Hematopoietic multipotent progenitor cell (in vitro differentiated cells): ENCODE measurements at places on chromosomes 2 and 18.

DNA sequence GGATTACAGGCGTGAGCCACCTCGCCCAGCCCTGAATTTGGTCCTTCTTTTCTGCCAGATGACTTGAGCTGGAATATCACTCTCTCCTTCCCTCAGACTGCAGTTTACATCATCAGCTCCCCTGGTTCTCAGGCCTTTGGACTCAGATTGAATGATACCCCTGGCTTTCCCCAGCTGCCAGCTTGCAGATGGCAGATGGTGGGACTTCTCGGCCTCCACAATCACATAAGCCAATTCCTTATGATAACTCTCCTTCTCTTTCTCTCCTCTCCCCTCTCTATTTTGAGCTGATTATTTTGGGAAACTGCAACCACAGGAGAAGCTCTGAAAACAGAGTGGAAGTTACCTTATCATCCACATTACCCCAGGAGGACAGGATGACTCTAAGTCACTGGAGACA, 33.4 kb upstream of the ATP8B1 start:
- no peak for DNase-seq

- DNase-seq: no peak
Measured at GRCh38 chr2:164597983-164598382, 23.3 kb downstream of the GRB14 start.

GRCh38 chr2:118530976-118531375, 316.5 kb downstream of the EN1 start:
- no peak for DNase-seq

- DNase-seq: peak; percentile 74
Measured at GRCh38 chr18:61581578-61582201, 248.5 kb downstream of the CDH20 start.

- no peak for DNase-seq
Measured at GRCh38 chr2:85431570-85432205, 13.2 kb downstream of the SH2D6 start.

GRCh38 chr2:151823651-151824050, 4.6 kb downstream of the ARL5A start:
- DNase-seq: no peak

- no peak for DNase-seq
Measured at GRCh38 chr2:55364189-55365055, 55.2 kb downstream of the CCDC88A start.

- no peak for DNase-seq
Measured at GRCh38 chr2:8554296-8554806, 127.5 kb upstream of the ID2 start.

GRCh38 chr2:171266102-171266501, 105.4 kb upstream of the TLK1 start:
- DNase-seq: no peak

- no peak for DNase-seq
Measured at GRCh38 chr2:140076164-140076563, 1296.0 kb upstream of the NXPH2 start.

- no peak for DNase-seq
Measured at GRCh38 chr2:69493268-69493667, 56.0 kb upstream of the NFU1 start.

DNA sequence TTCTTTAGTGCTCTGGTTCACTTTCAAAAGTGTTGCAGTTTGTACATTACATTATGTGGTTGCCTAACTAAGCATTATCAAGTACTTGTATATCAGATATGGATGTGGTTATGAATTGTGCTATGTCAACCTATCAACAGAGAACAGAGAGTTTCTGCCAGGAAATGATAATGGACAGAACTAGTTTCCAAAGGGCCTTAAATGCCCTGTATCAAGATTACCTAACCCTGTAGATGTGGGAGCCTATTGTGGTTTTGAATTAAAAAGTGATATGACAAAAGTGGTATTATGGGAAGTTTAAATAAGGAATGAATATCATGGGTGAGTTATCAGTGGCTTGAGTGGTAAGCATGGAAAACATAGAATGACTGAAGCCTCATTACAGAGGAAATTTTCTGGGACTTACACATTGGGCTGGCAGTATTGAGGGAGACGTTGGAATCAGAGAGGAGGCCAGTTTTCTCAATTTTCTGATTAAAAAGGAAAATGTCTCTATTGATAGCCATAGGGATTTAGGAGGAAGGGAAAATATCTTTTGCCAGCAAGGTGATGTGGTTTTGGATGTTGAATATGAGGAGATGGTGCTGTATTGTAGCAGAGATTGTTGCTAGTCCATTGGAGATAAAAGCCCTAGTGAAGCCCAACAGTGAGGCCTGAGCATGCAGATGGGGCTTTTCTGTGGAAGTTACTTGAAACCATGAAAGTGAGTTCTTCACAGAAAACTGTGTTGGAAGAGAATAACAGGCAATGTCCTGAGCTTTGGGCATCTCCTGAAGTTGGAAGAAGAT, 140.7 kb downstream of the TTC27 start:
- peak; percentile 76 for DNase-seq

DNA sequence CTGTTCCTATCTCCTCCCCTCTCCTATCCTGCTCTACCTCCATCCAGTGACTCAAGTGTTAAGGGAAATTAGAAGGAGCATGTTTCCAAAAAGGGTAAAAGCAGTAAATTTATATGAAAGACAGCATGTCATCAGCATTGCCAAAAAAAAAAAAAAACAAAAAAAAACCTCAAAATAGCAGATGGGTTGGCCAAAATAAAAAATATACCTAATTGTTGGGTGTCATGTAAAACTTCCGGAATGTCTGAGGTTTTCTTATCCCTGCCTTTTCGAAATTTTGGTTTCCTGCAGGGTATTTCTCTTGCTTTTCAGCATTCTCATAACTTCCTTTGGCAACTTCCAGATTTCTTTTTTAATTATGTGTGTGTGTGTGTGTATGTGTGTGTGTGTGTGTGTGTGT, 241.6 kb upstream of the FN1 start:
- DNase-seq: no peak

GRCh38 chr18:50356036-50356945, 18.6 kb upstream of the SKA1 start:
- no peak for DNase-seq

- no peak for DNase-seq
Measured at GRCh38 chr2:199025146-199025545, 432.6 kb downstream of the SATB2 start.

DNA sequence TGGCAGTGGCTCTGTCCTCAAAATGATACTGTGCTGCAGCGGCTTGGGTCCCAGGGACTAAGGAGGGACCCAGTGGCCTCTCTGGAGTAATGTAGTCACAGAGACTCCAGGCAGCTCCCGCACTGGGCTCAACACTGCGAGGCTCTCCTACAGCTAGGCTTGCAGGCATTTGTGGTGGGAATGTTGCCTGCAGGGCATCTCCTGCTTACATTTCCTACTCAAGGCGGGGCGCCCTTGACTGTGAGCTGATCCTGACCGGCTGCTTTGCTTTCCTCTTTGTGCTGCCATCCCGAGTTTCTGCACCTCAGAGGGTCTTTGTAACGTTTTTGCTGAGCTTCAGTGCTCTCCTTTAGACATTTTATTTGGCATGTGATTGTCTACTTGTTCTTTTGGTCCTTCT, 177.4 kb upstream of the FN1 start:
- no peak for DNase-seq

DNA sequence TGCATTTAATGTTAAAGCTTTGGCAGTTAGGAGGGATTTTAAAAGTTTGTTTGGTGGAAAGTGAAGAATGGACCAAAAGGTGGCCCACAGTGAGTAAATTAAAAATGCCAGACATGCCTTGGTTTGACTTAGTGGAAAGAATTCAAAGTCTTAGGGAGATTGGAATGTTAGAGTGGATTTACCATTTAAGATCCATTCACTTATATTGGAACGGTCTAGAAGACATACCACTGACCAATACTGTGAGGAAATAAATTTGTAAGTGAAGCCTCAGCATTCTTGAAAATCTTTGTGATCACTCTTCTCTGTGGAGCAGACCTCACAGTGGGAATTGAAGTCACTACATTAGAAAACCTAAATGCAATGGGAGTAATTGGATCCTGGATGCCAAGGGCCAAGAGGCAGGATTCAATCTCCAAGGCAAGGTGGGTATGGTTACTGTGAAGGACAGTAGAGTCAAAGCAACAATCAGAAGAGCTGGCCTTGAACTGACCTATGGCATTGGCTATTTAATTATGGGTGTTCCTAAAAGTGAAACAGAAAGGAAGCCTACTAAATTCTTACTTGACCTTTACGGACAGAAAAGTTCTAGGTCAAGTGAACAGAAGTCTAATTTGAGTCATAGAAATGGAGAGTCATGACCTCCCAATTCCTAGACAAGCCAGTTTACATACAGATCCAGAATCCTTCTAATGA, 40.2 kb upstream of the VRK2 start:
- no peak for DNase-seq

- no peak for DNase-seq
Measured at GRCh38 chr18:46607926-46608325, 49.1 kb downstream of the LOXHD1 start.

GRCh38 chr2:40028792-40029488, 249.9 kb upstream of the THUMPD2 start:
- no peak for DNase-seq

DNA sequence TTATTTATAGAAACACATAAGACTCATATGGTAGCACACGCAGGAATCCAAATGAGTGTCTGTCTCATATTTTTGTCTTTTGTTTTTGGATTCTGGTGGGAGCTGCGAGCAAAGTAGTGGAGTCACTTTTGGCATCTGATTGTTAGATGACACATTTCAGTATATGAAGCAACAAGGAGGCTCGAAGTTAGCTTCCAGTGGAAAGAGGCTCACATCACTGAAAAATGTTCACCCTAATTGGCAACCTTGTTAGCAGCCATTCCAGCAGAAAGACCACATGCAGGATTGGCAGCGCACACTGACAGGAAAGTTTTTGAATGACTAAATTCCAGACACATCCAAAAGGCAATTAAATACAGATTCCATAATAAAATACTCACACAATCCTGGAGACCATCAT, 87.4 kb downstream of the MYT1L start:
- DNase-seq: no peak

GRCh38 chr2:23505984-23506380, 121.0 kb downstream of the KLHL29 start:
- no peak for DNase-seq

GRCh38 chr2:10193851-10194820, 71.6 kb downstream of the RRM2 start:
- no peak for DNase-seq

DNA sequence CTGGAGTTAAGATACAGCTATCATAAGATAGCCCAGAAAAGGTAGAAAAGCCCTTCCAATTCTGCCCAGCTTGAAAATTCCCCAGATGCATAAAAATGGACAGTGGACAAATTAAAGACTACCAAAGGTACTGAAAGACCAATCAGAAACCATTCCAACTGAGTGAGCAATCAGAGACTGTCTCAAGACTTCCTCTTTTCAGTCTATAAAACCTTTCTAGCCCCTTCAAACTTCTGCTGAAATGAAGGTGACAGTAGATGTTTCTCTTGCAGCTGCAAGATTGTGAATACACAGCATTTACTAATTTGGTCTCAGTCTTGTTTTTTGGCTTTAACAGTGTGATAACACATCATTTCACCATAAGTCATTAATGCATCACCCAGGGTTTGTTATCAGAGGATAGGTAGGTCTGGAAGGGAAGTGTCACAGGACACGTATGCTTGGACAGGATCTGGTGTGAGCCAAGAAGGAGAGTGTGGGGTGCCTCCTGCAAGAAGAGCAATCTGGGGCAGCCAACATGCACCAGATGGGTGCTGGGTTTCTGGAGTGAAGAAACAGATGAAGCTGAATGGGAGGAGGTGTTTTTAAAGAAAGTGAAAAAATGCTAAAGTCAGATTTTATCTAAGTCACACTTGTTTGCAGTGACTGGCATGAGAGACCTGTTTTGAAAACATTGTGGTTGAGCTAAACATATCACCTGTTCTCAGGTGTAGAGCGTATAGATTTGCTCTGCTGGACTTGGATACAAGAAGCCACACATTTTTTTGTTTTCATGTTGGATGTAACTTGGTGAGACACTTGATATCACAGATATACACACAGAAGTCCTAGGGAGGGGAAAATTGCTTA, 75.3 kb upstream of the DDX18 start:
- DNase-seq: no peak

- DNase-seq: no peak
Measured at GRCh38 chr2:71601136-71602114, 148.1 kb downstream of the DYSF start.

DNA sequence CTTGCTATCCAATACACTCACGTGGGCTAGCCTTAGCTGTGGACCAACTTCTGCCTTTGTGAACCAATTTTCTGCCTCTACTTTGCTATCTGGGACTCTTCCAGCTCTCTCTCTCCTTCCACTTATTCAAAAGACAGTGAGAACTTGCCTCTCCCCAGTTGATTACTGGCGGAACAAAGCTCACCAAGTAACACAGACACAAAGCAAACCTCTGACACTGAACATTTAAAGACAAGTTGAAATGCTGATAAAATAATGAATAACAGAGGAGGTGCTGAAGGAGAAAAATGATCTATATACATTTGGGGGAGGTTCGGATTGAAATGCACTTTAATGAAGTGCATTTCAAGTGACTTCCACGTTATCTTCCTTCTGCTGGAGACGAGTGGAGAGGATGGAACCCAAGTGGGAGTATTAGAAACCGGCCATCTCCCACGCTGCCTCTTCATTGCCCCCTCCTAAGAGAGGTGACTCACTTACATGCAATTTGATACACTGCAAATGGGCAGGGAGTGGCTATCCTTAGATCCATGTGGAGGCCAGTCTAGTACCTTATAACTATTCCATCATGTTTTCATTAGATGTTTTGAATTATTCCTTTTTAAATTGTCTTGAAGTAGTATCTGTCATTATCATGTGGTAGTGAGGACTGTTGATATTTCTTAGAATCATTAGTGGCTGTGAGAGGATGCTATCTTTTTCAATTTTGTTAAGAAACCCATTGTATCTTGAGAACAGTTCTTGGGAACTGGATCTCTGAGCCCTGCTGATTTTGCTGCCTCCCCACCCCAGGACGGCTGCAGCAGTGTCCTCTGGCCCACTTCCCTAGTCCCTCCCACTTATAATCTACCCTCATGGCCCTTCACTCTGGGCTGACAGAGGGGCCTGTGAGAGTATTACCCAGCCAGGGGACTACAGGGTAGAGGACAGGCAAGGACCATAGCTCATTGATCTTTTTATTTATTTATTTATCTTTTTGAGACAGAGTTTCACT, 6.0 kb upstream of the GLI2 start:
- DNase-seq: no peak

DNA sequence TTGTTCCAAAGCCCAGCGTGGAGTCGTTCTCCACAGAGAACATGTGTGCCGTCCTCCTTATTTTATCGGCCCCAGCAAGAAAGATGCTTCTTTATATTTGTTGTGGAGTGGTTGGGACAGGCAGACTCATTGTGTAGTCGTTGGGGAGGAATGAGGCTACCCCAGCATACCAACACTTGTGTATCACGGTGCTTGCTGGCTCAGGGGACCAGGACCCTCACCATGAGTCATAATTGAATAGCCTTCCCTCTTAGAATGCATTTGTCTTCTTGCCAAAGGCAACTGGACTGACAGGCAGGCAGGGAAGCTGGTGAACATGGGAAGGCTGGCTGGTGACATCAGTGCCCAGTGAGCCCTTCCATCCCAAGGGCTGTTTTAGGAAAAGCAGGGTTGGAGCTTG, 4.7 kb downstream of the CAPN10 start:
- no peak for DNase-seq
